NCI-H1048 (cell line): ENCODE measurements at places on chromosomes 5 and 9.

DNA sequence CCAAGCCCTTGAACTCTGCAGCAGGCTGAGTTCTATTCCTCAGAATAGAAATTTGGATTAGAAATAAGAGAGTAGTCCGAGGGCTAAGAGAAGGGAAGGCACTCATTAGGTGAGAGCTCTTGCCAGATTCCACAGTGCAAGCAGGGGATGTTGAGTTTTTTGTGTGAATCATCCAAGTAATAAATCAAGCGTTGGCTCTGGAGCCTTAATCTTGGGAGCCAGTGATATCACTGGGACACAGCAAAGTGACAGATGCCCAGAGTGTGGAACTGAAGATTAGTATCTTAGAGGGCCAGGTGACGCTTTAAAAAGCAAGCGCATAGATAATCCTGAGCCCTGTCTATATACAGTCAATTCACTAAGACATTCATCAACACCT, 60.3 kb downstream of the FOXD1 start:
- no peak for DNase-seq

DNA sequence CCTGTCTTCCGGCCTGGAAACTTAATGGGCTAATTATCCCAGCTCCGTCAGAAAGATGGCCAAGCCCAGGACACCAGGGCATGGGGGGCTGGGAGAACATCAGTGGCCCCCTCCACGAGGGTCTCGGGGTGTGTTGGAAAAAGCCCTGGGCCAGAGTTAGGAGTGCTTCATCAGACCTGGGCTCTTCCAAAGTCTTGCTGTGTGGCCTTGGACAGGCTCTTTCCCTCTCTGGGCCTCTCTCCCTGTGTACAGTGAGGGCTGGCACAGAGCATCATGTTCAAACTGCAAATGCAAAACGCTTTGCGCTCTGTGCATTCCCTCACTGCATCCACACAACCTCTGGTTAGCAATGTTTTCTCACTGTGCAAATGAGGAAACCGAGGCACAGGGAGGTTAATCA, 48.3 kb downstream of the ASS1 start:
- DNase-seq, result no peak

- DNase-seq, result no peak
Observed at GRCh38 chr5:96006291-96006690, 44.6 kb upstream of the ELL2 start.

DNA sequence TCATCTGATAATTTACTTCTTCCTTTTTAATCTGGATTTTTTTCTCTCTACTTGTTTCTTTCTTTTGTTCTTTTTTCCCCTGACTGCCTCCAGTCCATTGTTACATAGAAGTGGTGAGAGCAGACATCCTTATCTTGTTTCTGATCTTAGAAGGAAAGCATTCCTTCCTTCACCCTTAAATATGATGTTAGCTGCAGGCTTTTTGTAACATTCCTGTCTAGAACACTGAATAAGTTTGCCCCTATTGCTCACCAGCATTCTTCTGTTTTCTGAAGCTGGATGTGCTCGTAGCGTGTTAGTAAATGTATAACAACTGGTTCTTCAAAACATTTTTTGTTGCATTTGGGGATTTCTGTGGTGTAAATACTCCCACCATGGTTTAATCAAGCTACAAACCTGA, 136.7 kb upstream of the NFIL3 start:
- DNase-seq, result no peak
